LoVo (cell line): ENCODE measurements at places on chromosomes 16 and 17.

DNA sequence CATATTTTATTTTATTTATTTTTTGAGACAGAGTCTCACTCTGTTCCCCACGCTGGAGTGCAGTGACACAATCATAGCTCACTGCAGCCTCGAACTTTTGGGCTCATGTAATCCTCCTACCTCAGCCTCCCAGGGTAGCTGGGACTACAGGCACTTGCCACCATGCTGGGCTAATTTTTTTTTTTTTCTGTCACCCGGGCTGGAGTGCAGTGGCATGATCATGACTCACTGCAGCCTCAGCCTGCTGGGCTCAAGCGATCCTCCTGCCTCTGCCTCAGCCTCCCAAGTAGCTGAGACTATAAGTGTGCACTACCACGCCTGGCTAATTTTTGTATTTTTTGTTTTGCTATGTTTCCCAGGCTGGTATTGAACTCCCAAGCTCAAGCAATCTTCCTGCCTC, 17.1 kb downstream of the UNC45B start:
- no peak for DNase-seq

DNA sequence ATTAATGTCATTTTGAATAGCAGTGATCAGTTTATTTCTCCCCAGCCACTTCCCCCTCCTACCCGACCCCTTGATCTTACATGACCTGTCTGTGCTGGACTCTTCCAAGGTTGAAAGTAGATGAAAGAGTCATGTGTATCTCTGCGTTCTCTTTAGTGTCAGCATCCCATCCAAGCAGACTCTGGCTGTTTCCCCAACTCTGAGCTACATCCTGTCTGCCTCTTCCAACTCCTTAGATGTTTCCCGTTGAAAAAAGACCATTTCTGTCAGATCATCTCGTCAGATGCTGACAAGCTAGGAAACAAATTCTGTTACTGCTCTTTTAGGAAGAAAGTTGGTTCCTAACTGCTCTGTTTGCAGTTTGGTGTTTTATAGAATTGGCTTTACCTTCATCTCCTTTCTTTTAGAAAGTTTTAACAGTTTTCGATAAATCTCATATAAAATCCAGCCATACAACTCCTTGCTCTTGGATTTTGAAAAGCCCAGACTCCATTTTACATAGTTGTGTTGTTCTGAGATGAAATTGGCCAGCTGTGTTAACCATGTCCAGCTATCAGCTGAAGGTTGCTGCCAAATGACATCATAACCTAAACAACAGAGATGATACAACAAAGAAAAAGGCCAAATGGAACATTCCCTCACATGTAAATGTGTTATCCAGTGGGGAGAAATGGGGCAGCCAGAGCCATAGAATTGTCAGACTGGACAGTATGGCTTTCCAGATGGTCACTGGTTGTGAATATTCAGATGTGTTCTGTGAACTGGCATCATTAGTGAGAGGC, 43.5 kb downstream of the CYB561 start:
- DNase-seq, result no peak

- DNase-seq, result peak; percentile 57
These were observed 28.0 kb downstream of the NXN start for GRCh38 chr17:951325-952132.

- DNase-seq, result no peak
These were observed 26.7 kb downstream of the TRIM25 start for GRCh38 chr17:56887105-56887504.

DNA sequence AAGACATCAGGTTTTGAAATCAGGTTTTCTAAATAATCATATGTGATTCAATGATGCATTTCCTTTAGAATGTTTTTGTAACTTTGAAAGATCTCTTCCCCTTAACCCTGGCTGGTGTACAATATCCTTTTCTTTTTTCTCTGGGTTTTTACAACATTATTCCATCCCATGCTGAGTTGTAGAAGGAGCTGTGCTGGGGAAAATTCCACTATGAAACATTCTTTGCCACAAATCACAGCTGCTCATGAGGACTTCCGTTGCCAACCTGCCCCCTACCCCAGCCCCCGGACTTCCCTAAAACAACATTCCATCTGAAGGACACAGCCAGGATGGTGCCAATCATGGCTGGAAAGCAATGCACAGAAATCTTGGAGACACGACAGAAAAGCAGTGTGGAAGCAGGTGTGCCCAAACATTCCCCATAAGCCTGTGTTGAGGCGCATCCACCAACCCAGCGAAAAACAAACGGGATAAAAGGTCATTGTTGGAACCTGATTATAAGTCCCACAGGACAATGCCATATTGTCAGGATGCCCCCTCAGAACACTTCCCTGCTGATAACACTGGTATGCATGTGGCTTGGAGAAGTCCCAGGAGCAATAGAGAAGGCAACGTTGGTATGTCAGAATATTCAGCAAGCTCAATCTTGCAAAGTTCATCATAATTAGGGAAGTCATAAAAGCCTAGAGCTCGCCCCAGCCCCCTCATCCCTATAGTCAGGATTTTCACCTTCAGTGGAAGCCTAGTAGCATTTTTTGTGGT, 475.0 kb downstream of the HS3ST3B1 start:
- DNase-seq, result no peak

DNA sequence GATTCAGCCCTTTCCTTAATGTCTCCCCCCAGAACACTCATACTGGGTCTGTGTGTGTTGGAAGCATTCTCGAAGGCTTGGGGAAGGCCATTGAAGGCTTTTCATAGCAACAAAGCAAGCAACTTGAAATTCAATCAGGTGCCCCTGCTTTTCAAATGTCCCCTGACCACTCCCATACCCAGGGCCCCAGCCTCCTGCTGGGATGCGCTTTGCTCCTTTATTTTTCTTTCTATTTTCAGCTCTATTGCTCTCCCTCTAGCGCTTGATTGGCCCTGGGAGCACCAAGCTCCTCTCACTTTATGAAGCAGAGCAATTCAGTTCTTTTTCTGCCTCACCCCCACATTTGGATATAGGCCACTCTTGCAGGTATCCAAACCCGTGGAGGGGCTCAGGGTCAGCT, 92.0 kb downstream of the WSCD1 start:
- DNase-seq, result no peak

- no peak for DNase-seq
These were observed 2.4 kb downstream of the MATCAP1 start for GRCh38 chr16:67181346-67181745.

DNA sequence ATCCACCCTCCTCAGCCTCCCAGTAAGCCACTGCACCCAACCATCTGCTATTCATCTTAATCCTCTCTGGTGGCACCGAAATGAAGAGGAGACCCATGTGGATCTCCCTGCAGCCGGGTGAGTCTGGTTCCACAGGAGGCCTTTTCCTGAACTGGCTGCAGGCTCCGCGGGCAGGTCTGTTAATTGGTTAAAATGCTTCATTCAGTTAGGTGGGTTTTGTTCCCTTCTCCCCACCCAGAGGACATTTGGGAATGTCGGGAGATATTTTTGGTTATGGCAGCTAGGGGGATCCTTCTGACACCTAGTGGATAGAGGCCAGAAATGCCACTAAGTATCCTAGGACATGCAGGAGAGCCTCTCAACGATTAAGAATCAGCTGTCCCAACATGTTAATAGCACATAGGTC, 16.7 kb downstream of the C16orf54 start:
- peak; percentile 51 for DNase-seq

- no peak for DNase-seq
These were observed 21.0 kb downstream of the ACE start for GRCh38 chr17:63497708-63498483.

DNA sequence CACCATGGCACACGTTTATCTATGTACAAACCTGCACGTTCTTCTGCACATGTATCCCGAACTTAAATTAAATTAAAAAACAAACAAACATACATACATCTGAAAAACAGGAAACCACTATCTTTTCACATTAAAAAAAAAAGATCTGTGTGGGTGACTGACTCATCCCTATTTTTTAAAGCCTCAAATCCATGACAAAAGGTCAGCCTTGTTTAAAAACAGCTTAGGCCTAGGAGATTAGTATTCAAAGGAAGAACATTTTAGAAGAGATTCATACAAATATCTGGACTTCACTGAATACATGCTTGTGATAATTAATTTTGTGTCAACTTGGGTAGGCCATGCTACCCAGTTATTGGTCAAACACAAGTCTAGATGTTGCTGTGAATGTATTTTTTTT, 4.7 kb upstream of the PRKAR1A start:
- DNase-seq, result no peak

DNA sequence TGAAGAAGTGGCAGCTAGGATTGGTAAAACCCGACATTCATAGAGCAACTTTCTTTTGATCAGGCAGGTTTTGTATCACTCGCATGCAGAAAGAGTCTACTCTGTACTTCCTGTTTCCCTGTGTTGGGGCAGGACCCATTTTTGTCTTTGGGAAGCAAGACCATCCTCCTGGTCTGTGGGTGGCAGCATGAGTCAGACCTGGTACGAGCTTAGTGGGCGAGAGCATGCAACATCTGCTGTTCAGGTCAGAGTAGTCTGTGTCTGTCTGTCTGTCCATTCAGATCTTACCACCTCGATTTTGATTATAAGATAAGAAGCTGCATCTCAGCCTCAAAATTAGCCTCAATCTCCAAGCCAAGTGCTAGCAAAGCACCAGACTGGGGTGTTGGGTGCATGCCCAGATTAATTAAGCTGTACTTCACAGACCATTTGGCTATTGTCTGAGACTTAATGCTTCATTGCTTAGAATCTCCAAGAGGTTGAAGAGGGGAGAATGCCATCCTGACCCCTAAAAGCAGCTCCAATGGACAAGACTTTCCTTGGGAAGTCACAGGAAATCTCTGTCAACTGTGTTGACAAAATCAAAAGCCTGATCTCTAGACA, 110.9 kb downstream of the XYLT1 start:
- DNase-seq, result no peak

DNA sequence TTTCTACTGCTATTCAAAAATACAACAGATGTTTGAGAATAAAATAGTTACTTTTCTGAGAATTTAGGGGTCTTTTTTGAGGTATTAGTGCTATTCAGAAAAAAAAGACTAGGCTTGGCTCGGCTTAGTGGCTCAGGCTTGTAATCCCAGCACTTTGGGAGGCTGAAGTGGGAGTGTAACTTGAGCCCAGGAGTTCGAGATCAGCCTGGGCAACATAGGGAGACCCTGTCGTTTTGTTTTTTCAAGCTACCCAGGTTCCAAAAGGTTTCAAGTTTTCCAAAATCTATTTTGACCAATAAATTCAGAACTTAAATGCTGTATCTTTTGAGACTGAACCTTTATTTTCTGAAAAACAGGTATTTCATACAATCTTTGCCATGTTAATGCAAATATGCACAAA, 3.2 kb upstream of the ARL6IP1 start:
- no peak for DNase-seq

- no peak for DNase-seq
These were observed at the start of gene ALOX12 for GRCh38 chr17:6995500-6996255. TSS of gene ALOX12 (plus strand) at chr17:6996049. CDS start at chr17:6996118, 69 bp downstream.

- DNase-seq, result no peak
These were observed 42.7 kb downstream of the XPO6 start for GRCh38 chr16:28168991-28169554.

- DNase-seq, result no peak
These were observed 26.8 kb downstream of the KATNIP start for GRCh38 chr16:27576729-27577128.

- no peak for DNase-seq
These were observed 62.0 kb upstream of the MARCHF10 start for GRCh38 chr17:62870030-62870541.

DNA sequence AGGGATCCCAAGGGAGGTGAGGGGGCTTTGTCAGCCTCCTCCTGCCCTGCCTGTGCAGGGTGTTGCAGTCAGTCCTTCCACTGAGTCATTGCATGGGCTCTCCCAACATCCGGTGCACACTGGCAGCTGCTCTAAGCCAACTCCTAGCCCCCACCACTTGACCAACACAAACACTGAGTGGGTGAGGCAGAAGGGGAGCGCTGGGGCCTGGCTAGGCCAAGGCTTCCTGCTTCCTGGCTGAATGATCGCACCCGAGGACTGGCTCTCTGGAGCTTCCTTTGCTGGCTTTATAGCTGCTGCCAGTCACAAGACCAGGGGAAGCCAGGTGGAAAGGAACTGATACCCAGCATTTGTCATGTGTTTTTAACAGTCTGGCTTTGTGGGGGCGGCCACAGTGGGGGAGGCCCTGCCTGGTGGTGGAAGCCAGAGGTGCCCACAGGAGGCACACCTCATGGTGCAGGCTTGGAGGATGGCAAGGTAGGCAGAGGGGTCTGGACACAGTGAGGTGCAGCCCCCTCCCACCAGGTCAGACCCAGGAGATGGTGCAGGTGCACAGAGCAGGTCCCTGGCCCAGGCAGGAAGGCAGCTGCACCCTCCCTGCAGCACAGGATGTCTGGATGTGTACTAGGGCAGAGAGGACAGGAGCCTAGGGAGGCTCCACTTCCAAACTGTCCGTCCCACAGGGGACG, 6.8 kb downstream of the MPG start:
- no peak for DNase-seq

- no peak for DNase-seq
These were observed 48.1 kb upstream of the GNG13 start for GRCh38 chr16:848510-849253.

- DNase-seq, result no peak
These were observed 349.2 kb upstream of the HSBP1 start for GRCh38 chr16:83458612-83459011.

DNA sequence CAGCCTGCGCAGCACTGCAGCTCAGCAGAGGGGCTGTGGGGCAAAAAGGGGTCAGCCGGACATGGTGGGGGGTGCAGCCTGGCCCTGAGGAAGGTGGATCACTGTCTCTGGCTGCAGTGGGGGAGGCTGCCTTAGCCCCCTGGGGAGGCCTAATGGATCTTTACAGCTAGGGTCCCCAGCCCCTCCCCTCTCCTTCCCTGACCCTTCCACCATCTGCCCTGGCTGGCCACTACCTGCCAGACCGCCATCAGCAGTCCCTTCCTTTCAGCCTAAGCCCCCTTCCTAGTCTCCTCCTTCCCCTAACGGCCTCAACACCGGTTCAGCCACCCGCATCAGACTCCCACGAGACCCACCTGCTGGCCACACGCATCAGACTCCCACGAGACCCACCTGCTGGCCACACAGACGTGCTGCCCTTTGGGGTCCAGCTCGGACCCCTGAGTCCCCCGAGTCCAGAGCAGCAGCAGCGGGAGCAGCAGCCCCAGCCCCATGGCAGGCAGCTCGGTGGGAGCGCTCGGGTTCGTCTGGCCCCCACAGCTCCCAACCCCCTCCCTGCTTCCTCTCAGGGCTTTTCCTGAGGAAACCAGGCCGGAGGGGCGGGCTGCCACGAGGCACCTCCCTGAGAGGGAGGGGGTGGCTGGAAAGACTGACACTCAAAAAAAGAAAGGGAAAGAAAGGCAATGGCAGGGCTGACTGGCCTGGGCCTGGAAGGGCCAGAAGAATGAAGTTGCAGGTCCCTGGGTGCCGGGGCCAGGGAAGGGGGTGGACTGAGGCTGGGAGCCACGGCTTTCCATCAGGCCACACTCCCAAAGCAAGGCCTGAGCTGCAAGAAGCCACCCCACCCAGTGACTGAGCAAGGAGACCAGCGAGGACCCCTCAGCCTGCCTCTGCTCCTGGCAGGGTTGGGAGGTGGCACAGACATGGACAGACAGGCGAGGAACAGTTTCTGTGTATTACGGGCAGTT, at the start of gene SCARF1:
Gene SCARF1 (minus strand): TSS at position 526 of the 965 bp plus-strand sequence. CDS start 35 bp downstream, at position 491.
- DNase-seq, result no peak
